ENCODE measurements at places on chromosomes 5 and 9. TPM values are rescaled to one million over a fixed set of nuclear protein-coding genes. Genes with fewer than 3 reads are reported as not detected.

- no peak for DNase-seq
These were observed 105.1 kb upstream of the SLC25A48 start for GRCh38 chr5:135729321-135729786.

DNA sequence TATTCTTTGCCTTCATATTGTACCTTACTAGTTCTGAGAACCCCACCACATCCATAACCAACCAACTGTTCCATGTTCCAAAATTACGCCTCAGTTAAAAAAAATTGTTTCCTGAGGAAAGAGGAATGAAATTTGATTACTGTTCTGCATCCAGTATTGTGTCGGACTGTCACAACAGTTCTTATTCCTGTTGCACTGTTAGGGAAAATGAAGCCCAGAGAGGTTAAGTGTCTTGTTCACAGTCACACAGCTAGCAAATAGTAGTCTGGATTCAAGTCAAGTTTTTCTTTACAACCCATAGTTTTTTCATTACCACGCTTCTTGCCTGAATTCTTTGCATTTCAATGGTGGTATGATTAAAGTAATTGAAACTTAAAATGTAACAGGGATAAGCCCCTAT lies 4.4 kb downstream of the FSD1L start:
- DNase-seq = no peak

The IL9 gene
- not detected for total RNA-seq

The SLC6A19 gene
- total RNA-seq = not detected

- no peak for DNase-seq
These were observed 20.2 kb downstream of the SH3GLB2 start for GRCh38 chr9:129007766-129008468.

DNA sequence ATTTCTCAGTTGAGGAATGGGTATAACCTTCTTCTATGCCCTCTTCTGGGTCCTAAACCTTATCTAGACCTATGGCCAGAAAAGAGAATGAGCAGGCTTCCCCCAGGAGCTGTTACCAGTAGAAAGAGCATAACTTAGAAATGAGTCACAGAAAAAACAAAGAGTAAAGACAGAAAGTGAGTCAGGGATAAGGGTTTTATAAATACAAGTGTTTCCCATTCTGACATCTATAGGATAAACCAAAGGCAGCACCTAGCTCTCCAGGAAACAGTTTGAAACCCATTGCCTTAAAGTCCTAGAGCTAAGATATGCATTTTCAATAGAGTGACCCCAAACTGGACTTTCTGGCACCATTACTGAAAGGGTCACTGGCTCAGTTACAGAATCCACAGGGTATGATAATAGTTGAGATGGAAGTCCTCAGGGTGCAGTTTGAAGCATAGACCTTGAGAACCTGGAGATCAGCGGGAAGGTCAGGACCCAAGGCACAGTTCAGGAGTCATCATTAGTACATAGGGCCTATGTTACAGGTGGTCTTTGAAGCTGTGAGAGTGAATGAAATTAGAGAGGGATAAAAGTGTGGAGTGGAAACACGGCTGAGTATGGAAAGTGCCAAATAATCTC lies 42.7 kb upstream of the LIFR start:
- DNase-seq = peak; percentile 88

DNA sequence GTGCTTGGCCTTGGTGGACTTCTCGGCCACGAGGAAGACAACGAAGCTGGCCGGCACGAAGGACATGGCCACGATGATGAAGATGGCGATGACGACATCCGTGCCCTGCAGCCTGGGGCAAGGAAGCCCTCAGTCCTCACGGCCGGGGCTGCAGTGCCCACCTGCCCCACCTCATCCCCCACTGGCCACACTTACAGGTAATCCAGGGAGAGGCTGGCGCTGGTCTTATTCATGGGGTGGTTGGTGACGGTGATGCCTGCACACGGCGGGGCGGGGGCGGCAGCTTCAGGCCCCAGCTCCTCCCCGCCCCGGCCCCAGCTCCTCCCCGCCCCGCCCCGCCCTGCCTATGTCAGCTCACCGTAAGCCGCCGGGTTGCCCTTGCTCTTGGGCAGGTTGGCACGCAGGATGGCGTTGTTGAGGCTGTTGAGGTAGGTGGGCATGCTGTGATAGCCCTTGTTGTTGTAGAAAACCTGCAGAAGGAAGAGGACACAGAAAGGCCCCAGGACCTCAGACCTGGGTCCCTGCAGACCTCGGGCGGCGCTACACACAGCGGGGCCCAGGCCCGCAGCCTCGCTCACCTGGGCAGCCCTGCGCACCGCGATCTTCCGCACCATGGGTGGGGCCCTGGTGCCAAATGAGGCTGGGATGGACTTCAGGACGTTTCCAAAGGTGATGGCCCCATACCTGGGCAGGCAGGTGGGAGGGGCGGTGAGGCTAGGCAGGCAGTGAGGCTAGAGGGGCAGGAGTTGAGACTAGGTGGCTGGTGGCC lies 15.7 kb upstream of the CLIC3 start:
- no peak for DNase-seq

DNA sequence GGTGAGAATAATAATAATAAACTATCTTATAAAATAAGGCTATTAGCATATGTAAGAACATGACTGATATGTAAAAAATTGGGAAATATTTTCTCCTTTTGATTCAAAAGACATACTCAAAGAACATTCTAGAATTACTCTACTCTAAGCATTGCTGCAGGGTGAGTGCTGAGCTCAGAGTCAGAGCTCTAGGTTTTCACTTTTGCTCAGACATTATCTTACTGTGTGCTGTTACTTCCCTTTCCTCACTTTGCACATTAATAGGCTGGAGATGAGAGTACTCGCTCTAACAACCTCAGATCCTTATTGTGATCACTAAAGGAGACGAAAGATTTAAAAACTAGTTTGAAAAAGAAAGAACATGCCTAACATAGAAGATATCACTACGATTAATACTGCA lies 99.4 kb upstream of the C9orf72 start:
- DNase-seq = no peak

The FGD3 gene
- total RNA-seq = not detected

DNA sequence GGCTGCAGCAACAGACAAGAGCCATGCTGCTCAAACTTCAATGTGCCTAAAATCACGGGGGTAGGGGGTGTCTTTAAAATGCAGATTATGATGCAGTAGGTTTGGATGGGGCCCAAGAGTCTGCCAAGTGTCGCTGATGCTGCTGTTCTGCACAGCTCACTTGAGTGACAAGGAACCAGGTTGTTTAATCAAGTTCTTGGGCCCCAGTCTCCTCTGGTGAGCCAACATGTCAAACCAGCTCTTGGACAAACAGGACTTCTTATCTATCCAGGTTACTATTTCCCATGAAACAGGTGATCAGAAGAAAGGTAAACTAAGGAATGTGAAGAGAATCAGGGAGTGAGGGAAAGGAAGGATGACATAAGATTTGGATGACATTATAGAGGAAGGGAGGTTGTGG lies 78.0 kb downstream of the APBA1 start:
- DNase-seq = no peak

The GABRA1 gene
- total RNA-seq = not detected

The TAF11L10 gene
- not detected for total RNA-seq

DNA sequence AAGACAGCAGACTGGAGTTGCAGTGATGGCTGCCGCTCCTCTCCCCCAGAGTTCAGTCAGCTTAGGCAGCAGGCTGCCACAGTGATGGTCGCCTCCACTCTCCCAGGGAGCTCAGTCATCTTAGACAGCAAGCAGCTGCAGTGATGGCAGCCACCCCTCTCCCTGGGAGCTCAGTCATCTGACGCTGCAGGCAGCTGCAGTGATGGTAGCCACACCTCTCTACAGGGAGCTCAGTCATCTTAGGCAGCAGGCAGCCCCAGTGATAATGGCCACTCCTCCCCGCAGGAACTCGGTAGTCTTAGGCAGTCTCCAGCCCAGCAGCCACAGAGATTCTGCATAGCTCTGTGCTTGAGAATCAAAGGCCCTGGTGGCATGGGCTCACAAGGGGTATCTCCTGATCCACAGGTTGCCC lies 582.7 kb downstream of the DTWD2 start:
- peak; percentile 3 for DNase-seq

- no peak for DNase-seq
These were observed 21.3 kb upstream of the AOPEP start for GRCh38 chr9:94705162-94705702.

DNA sequence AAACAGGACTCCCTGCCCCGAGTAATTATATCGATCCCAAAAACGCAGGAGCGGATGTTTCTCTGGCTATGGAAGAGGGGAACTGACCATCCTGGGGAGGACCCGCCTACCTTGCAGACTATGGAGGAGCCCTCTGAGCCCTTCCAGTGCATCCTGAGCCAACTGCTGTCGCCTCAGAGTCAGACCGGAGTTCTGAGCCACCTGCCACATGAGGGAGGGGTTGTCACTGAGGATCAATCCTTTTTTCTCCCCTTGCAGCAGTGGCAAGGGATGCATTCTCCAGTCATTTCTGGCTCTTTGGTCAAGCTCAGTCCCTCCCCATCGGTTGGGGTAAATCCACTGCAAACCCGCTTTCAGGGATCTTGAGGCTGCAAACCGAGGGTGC lies 709 bp downstream of the FANCG start:
- DNase-seq = no peak

GRCh38 chr5:57889558-57889957 lies 406.9 kb upstream of the ACTBL2 start:
- DNase-seq = peak; percentile 96

Measured in fibroblast of lung (primary cell).